ENCODE measurements at places on chromosomes 4 and X.

- no peak for DNase-seq
Measured at GRCh38 chrX:40314070-40314469, 216.3 kb upstream of the BCOR start.

DNA sequence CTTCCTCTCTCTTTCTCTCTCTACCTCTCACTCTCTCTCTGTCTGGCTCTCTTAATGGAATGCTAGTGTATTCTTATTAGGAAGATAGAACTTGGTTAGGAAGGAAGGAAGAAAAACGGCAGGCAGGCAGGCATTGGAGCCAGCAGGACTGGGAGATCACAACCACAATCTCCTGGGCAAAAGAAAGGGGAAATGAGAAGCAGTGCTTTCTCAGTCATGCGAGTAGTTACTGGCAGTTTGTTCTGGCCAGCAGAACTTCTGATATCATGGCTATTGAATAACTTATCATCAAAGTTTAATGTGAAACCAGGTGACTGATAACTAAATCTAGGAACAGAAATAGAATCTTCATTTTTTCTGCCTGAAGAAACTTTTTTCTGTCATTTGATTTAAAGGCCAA lies 60.9 kb upstream of the PAGE1 start:
- DNase-seq, result no peak

DNA sequence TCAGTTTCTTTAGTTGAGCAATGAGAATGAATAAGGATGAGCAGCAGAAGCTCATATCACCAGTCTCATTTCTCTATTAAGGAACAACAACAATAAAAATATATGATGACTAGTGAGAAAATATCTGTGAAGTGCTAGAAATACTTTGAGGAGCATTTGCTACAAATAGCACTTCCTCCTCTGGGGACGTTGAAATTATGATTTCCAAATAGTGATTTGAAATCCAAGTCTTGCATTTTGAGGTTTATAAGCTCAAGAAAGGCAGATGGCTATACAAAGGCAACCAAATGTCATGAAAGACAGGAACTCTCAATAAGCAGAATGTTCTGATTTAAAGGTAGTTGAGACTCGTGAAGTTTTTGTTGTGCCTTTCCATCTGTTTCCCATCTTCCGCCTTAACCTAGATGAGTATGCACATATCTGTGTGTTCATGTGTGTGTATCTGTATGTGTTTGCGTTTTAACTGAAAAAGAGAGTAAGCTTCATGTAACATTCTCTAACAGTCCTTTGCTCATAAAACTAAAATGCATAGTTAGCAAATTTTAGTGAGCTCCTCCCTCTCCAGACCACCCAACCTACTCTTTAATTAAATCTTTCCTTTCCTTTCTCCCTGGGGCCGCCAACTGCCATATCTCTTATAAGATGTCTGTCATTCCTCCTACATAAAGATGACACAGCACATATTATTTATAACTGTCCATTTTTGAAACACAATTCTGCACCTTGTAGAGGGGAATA lies 222.6 kb upstream of the RASGEF1B start:
- DNase-seq, result no peak

DNA sequence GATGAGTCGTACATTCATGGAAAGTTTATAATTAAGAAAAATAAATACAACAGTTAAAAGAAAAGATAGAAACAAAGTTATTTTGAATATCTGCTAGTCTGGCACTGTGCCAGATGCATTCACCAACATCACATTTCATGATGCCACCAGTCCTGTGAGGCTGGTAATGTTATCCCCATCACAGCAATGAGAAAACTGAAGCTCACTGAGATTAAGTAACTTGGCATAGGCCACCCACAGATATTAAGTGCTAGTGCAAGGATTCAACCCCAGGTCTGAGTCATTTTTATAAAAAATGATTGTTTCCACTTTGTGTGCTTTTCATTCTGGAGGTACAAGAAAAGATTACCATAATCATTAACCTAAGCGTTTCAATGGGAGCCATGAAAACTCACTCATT lies 65.0 kb upstream of the IL15 start:
- peak; percentile 78 for DNase-seq

- DNase-seq, result peak; percentile 27
Measured at GRCh38 chrX:132209527-132209926, 9.7 kb downstream of the RAP2C start.

DNA sequence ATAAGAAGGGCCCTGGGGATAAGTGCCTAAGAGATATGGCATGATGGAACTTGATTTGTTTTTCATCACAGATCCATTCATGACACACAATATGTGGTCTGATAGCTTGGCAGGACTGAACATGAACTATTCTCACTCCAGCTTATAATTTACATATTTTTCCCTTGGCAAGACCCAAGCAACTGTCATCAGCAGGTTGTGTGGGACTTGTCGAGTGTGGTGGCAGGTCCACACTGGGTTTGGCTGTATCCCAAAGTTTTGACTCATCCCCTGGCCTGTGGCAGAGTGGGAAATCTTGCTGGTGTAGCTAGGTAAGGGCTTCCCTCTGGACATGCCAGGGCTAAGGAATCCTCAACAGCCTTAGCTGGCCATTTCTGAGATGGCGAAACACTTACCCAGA lies 81.0 kb upstream of the STIM2 start:
- peak; percentile 49 for DNase-seq

GRCh38 chr4:173005912-173006633 lies 162.5 kb upstream of the GALNT7 start:
- no peak for DNase-seq

DNA sequence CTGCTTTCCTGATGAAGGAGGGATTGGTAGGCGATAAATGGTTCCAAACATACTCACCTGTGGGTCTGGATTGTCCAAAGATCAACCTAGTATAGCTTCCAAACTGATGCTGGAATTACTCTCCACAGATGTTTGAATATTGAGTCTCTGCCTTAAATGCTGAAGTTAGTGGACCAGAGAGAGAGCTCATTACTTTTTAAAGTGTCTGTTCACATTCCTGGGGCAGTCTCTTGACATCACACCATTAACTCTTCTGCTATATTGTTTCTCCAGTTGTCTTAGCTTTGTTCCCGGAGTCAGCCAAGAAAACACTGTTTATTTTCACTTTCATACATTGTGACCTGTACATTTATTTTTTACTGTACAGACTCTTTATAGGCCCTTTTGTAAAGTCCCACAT lies 35.4 kb downstream of the ARHGEF38 start:
- DNase-seq, result no peak

DNA sequence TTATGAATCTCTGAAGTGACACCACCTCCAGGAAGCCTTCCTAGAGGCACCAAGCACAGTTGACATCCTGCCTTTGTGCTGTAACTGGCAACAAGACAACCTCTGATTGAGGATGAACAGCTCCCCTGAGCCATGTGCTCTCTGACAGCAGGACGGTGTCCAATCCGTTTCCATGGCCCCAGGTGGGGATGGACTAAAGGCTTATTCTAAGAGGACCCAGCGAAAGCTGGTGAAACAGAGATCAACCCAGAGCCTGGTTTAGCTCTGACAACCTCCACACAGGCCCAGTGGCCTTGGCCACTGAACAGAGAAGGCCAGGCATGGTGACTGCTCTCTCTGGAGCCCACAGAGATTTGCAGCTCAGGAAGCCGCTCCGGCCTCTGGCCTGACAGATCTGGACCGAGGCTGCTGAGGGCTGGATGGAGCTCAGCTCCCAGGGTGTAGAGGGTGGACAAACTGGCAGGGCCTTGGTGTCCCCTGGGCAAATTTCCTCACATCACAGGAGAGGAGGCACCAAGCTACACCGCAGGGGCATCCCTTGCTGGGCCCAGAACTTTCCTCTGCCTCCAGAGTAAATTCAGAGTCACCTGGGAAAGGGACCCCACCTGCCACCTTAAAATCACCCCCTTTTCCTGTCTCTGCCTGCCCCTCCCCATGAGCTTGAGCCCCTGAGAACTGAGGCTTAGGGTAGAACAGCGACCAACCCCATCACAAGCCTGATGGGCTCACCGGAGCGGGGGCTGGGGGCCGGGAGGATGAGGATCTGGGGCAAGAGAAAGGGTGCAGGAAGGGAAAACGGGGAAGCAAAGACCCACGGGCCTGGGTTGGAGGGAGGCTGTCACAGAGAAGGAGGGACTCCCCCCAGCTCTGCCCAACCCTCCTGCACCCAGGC lies 40.2 kb downstream of the HMX1 start:
- no peak for DNase-seq

GRCh38 chr4:184190711-184191110 lies 27.0 kb downstream of the ENPP6 start:
- DNase-seq, result no peak

GRCh38 chr4:38802561-38803355 lies 1.8 kb downstream of the TLR1 start:
- no peak for DNase-seq

GRCh38 chr4:6065934-6066590 lies 47.8 kb upstream of the C4orf50 start:
- DNase-seq, result no peak

GRCh38 chr4:88457307-88458103 lies 586 bp downstream of the HERC5 start:
- DNase-seq, result no peak

- peak; percentile 50 for DNase-seq
Measured at GRCh38 chrX:46796574-46797191, 37.8 kb upstream of the SLC9A7 start.

DNA sequence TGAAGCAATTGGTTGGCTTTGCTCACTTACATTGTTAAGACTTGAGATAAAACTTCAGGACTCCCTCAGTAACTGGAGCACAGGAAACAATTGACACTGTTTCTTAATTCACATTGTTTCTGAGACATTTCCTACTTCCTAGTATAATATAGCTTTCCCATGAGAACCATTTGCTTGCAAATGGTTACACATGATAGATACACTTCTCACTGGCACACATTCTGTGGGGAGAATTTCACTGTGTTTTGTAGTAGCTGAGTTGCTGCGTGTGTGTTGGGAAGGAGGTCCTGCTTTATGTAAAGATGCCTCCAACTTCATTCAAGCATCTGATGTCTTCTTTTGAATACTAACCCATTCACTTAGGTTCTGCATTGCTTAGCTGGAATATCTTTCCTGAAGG lies 85.3 kb upstream of the SLC4A4 start:
- DNase-seq, result no peak

GRCh38 chr4:24765376-24765988 lies 29.9 kb upstream of the SOD3 start:
- peak; percentile 62 for DNase-seq

DNA sequence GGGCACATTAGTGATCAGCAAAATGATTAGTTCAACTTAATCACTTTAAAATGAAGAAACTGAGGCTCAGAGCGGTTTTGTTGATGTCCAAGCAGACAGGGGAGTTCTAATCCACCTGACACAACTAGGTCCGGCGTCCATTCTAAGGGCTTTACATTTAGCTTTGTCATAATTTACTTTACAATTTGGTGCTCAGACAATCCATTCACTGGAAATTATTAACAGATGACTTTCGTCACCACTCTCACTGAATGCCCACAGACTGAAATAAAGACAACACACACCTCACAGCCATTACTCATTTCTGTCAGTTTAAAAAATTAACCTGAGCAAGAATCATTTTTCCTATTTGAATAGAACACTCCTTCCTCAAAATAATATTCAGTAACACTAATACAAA lies 10.8 kb downstream of the NR3C2 start:
- no peak for DNase-seq

- no peak for DNase-seq
Measured at GRCh38 chr4:152225680-152226079, 310.2 kb downstream of the FBXW7 start.

- no peak for DNase-seq
Measured at GRCh38 chr4:121227341-121227792, 63.2 kb upstream of the TNIP3 start.

DNA sequence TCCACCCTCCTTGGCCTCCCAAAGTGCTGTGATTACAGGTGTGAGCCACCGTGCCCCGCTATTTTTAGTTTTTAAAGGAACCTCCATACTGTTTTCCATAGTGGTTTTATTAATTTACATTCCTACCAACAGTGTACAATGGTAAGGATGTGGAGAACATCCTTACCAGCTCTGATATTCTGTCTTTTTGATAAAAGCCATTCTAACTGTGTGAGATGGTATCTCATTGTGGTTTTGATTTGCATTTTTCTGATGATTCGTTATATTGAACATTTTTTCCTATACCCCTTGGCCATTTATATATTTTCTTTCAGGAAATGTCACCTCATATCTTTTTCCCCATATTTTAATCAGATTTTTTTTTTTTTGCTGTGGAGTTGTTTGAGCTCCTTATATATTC lies 14.2 kb upstream of the TLR2 start:
- no peak for DNase-seq

DNA sequence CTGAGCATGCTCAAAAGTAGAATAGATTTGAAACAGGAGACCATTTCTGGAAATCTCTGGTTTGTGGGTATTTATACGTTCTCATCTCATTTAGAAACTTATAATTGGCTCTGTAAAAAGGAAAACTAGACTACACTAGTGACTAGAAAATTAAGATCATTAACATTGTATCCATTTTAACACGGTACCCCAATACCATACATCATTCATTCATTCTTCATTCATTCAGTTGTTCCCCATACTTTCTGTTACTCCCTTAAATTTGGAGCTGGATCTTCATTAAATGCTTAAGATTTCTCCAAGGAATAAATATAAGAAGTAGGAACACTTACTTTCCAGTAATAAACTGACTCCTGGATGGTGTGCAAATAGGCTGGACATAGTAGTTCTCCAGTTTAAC lies 1.3 kb downstream of the ARSJ start:
- no peak for DNase-seq

GRCh38 chrX:17602245-17602644 lies 135.0 kb upstream of the SCML1 start:
- no peak for DNase-seq

DNA sequence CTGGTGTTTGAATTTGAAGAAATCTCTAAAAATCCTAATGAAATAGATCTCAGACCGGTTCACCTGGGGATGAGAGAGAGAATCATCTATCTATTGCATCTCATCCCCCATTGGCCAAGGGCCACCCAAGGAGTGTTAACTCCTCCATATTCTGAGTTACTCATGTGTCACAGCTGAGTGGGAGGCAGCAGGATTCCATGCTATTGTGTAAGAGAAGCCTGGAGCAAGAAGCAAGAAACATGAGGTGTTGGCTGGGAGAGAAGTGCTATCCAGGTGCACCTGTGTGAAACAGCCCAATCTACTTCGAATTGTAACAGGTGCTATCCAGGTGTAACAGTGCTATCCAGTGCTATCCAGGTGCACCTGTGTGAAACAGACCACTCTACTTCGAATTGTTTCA lies 150.3 kb upstream of the MAOA start:
- no peak for DNase-seq

All from fibroblast of gingiva (primary cell).